Epithelial cell of proximal tubule (primary cell): ENCODE measurements at places on chromosomes 5 and 9. TPM values are rescaled to one million over a fixed set of nuclear protein-coding genes. Genes with fewer than 3 reads are reported as not detected.

Gene DNAJB5
- 11.1 and 20.2 TPM in 2 replicates for total RNA-seq

DNA sequence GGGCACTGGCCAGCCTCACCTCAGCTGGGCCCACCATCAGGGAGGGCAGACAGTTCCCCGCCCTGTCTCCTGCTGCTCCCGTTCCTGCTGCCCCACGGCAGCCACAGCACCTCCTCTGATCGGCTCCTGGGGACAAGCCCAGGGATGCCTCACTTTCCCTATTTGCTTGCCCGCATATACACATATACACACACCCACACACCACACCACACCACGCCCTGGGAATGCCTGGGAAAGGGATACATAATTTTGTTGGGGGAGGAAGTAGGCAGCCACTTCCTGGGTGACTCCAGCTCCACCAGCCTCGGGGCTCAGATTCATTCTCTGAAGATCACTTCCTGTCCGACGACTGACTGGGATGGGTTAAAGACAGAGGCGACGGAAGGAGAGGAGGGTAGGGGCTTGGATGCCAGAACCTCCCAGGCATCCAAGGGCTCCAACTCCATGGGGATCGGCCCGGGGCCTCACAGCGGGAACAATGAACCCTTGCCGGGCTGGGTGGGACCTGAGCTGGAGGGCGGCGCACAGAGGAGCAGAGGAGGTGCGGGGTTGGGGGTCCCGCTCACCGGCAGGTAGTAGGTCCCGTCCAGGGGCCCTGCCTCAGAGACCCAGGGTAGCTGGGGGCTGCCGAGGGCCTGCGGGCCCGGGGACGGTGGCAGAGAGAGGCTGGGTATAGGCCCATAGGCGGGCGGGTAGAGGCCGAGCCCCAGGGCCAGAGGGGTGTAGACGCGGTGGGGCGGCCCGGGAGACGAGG, 2.0 kb upstream of the MZB1 start:
- DNase-seq, result no peak

DNA sequence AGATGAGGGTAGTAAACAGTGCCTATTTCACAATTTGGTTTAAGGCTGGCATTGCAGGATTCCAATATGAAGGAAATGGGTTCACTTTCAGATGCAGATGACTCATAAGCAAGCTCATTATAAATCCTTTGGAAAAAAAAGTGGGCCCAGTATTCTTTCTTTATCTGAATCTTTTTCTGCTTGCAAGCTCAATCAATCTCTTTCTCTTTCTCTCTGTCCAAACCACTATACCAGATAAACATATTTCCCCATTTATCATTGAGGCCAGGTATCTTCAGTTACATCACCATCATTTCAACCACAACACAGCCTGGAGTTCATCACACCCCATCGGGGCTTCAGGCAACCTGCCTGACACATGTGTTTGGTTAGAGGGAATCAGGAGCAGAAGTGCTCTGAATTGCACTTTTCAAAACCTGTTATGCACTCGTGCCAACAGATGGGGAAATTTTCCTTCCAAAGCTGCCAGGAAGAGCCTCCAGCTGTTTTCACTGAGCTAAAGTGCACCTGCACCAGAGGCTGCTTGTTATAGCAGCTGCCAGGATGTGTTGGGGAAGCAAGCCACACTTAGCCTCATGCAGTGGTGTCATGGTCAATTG, 30.0 kb upstream of the MAMDC2 start:
- DNase-seq, result no peak

DNA sequence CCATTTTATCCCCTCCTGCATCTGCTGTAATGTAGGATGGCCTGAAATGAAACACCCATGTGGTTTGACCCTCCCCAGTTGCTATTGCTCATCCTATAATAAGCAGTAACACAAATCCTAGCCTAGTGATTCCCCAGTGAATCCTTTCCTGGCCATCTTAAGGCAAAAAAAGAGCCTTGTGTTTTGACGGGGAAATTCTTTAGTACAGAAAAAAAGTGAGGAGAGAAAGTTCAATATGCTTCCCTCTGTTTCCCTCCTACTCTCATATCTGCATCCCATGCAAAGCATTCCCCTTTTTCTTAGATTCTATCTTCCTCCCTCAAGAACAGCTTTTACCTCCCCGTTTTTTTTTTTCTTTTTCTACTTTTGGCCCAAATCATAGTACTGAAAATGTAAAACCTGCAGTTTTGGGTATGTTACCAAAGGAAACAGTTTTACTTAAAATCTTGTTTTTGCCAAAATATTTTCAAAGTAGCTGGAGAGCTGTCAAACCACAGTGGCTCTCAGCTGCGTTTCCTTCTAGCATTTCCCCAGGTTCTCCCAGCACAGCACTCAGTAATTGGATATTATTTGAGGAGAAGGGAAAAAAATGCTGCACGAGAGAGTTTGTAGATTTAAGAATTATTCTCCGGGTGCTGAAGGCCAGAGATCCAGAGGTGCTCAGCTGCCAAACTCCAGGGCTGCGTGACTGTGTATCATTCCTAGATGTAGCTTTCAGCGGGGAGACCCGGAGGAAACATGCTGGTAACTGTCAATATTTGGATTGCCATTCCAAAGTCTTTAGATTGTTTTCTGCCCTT, 321.4 kb downstream of the NPR3 start:
- DNase-seq, result no peak

Gene LHX2
- total RNA-seq, result not detected in 2 replicates

- no peak for DNase-seq
Measured at GRCh38 chr5:59732806-59733205, 160.7 kb downstream of the PDE4D start.

- DNase-seq, result no peak
Measured at GRCh38 chr9:19320495-19320894, 59.5 kb downstream of the RPS6 start.

Gene ARHGAP26
- total RNA-seq, result 6.4 and 7.0 TPM in 2 replicates

Gene SOHLH1
- not detected in 2 replicates for total RNA-seq

DNA sequence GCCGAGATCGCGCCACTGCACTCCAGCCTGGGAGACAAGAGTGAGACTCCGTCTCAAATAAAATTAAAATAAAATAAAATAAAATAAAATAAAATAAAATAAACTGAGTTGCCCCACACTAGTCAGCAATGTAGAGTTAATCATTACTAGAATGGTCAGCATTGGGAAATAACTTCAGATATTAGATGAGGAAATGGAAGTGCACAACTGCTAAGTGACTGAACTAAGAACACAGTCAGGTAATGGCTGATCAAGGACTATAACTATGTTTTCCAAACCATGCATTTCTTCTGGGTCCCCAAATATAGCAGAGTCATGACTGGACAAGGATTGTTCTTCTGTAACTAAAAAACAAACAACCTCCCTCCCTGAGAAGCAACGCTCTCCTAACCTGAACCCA, 17.1 kb downstream of the OTP start:
- DNase-seq, result no peak

DNA sequence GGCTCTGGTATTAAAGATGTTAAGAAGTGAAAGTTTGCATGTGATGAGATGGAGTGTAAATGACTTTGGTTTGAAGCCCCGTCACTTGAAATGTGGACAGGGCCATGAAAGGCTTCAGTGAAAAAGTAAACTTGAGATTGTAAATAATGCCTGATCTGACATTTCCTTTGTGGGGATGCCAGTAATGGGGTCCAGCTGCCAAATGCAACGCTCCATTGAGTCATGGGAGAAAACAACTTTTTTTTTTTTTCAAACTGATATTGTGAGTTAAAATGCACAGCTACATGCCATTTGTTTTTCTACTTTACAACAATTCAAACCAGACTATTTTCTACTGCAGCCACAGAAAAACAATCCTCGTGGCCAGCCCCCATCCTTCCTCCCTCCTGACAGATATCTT, 327.0 kb upstream of the TNC start:
- no peak for DNase-seq

GRCh38 chr5:135135530-135136226, 101.7 kb upstream of the PITX1 start:
- DNase-seq, result no peak

- no peak for DNase-seq
Measured at GRCh38 chr9:125745018-125745417, 2.2 kb upstream of the PBX3 start.

- DNase-seq, result no peak
Measured at GRCh38 chr9:136244122-136244968, 1.3 kb downstream of the QSOX2 start.

GRCh38 chr9:14323083-14323971, 9.4 kb upstream of the NFIB start:
- DNase-seq, result no peak

DNA sequence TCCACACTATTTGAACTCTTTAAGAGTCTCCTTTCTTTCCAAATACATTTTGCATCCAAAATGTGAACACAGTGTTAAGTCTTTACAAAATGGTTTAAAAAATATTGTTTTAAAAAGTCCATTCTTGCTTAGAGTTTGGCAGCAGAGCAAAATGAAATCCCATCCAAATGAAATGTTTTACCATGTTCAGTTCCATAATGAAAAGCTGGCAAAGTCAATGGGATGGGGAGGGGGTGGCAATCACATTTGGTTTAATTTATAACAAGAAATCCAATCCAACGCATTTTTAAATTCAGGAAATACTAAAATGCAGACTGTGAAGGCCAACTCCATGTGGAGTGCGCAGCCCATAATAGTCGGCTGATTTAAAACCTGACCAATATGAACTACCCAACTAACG, 39.4 kb downstream of the MRPL36 start:
- no peak for DNase-seq

- DNase-seq, result no peak
Measured at GRCh38 chr5:9781890-9782289, 151.7 kb upstream of the TAS2R1 start.
